ENCODE measurements at places on chromosomes 5 and 9.

DNA sequence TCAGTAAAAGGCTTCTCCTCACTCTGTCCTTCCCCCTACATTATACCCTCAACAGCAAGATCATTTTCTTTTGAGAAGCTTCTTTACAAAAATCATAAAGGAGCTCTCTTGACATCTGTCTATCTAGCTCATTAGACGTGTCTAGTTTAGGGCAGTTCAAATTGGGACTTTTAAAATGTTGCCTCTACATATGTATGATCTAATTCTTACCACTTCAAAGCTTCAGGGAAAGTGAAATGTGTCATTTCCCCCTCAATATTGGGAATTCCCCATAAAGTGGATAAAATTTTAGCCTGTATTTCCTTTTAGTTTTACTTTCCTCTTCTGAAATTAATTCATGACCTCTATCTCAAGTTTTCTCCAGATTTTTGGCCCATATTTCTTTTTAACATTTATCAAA lies 323.7 kb downstream of the ARRDC3 start:
- no peak for DNase-seq

GRCh38 chr9:133058550-133059320 lies 3.0 kb upstream of the CEL start:
- peak; percentile 84 for DNase-seq

- DNase-seq = no peak
These were observed 27.9 kb upstream of the GLDC start for GRCh38 chr9:6673326-6674025.

DNA sequence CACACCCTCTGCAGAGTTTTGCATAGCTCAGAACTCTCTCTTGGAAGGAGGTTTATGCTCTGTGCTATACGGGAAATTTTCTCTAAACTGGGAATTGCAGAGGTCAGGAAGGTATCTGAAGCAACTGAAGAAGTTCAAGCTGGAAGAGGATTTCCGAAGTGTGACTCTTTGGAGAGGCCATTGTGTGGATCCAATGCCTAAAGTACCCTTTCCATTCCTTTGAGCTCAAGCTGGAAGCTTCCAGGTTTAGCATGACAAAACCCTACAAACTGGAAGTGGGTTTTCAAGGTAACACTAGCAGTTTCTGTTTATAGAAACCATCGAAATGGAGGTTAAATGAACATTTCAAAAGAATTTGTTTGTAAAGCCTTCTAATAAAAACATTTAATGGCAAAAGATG lies 187.1 kb downstream of the CFAP90 start:
- DNase-seq = no peak

DNA sequence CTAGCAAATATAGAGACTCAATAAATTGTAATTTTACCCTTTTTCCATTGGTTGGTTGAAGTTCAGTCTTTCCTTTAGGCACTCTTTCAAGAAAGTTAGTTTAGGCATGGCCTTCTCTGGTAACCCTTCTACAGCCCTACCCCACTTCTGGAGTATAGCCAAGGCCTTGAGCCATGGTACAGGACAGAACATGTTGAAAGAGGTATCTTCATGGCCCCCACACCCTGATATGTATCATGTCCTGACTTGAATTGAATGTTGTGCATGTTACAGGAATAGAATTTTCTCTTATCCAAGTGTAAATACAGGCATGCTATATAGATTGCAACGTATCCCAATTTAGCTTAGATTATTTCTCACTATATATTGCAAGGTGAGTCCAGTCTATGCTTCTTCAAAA lies 175.6 kb downstream of the CD180 start:
- DNase-seq = no peak

DNA sequence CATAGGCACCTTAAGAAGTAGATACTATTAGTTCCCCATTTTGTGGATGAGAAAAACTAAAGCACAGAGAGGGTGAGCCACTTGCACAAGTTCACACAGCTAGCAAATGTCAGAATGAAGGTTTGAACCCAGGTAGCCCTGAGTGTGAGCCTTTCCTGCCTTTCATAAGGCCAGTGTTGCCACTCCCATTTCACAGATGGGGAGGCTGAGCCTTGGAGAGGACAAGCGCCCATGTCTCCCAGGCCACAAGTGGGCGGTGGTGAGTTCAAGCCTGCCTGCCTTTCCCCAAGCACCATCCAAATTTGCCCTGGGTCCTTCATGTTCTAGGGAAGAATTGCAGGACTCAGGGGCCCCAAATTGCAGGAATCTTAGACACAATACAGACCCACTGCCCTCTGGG lies 50.6 kb downstream of the LHX2 start:
- peak; percentile 40 for DNase-seq

GRCh38 chr5:146039420-146039819 lies 66.0 kb downstream of the PLAC8L1 start:
- peak; percentile 79 for DNase-seq

DNA sequence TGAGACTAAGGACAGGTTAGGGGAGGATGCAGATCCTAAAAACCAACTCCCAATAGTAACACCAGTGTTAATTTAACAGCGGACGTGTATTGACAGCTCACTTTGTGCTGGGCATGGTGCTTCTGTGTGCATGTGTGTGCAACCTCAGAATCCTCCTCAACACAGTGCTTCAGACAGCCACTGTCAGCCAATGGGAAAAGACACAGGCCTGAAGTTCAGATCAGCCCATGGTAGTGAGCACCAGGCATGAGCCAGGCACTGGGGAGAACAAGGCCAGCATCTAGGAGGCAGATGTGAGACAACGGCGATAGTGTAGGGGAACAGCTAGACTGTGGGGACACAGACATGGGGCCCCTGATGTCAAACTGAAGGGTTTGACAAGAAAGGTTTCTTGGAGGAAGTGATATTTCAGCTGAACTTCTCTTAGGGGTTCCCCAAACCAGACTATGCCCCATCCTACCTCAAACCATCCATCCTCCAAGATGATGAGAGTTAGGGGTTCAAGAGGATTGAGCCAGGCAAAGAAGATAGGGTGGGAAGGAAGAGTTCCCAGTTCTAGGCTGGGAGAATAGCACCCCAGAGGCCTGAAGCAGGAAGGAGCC lies 71.5 kb upstream of the PSD2 start:
- no peak for DNase-seq

GRCh38 chr5:60403343-60404006 lies 296.5 kb downstream of the DEPDC1B start:
- no peak for DNase-seq

DNA sequence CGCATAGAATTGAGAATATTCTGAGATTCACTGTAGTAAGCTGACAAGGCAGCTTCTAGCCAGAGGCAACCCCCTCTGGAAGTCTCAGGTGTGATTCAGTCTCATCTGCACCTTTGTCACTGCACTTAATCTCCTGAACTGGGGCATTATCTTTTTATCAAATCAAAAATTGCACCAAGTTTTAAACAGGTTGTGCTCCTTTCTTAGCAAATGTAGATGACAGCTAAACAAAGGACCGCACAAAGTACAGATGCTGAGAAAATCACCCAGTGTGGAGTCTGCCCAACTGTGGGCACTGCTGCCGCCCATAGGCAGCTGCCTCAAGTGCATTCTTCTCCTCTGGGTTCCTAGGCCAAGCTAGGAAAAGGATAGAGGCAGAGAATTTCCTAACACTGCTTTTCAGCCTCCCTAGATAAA lies 51.1 kb downstream of the STARD4 start:
- DNase-seq = no peak

DNA sequence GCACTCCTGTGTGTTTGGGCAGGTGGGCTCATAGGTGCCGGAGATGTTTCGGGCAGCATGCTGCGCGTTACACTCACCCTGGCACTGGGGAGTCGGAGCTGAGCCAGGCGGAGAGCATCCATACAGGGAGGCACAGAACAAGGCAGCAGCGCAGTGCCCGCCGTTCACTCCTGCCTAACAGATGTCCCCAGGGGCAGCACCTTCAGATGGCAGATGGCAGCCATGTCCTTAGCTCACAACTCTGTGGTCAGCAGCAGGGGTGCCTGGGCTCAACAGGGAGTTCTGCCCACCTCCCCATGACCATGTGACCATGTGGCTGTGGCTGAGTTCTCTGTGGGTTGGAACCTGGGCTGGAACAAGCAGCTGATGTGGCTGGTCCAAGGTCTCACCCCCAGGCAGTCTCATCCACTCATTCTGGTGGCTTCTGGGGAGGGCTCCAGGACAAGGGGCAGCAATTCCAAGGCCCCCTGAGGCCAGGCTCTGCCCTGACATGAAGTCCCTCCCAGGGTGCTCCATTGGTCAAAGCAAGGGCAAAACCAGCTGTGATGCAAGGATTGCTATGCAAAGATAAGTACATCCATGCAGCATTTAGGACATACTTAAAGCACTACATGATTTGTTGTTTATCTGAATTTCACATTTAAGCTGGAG lies 64.2 kb downstream of the MRPL36 start:
- DNase-seq = no peak

- no peak for DNase-seq
These were observed 23.1 kb upstream of the ERCC6L2 start for GRCh38 chr9:95852059-95853032.

DNA sequence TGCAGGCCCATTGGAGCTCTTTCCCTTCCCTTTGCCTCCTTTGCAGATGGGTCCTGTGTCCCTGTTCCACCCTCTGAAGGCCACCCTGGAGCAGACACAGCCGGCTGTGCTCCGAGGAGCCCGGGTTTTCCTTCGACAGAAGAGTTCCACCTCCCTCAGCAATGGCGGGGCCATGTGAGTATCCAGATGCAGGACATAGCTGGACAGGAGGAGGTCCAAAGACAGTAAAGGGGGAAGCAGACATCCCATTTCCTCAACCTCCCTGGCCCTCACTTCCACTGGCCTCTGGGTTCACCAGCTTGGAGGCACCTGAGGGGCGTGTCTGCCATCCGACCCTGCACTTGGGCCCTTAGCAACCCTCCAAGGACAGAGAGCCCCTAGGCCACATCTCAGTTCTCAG lies 237.9 kb downstream of the CACNA1B start:
- DNase-seq = no peak

GRCh38 chr5:88805151-88805784 lies 77.7 kb downstream of the MEF2C start:
- DNase-seq = no peak

- no peak for DNase-seq
These were observed 16.7 kb downstream of the GCNT1 start for GRCh38 chr9:76475686-76476085.

GRCh38 chr5:96712100-96712746 lies 50.0 kb downstream of the CAST start:
- DNase-seq = no peak

- no peak for DNase-seq
These were observed 64.5 kb downstream of the C9orf152 start for GRCh38 chr9:110143485-110143884.
